ENCODE measurements at places on chromosomes 16 and 17. TPM values are rescaled to one million over a fixed set of nuclear protein-coding genes. Genes with fewer than 3 reads are reported as not detected.
A peak's percentile ranks its signal among the peaks of the same experiment; 100 is the strongest.

DNA sequence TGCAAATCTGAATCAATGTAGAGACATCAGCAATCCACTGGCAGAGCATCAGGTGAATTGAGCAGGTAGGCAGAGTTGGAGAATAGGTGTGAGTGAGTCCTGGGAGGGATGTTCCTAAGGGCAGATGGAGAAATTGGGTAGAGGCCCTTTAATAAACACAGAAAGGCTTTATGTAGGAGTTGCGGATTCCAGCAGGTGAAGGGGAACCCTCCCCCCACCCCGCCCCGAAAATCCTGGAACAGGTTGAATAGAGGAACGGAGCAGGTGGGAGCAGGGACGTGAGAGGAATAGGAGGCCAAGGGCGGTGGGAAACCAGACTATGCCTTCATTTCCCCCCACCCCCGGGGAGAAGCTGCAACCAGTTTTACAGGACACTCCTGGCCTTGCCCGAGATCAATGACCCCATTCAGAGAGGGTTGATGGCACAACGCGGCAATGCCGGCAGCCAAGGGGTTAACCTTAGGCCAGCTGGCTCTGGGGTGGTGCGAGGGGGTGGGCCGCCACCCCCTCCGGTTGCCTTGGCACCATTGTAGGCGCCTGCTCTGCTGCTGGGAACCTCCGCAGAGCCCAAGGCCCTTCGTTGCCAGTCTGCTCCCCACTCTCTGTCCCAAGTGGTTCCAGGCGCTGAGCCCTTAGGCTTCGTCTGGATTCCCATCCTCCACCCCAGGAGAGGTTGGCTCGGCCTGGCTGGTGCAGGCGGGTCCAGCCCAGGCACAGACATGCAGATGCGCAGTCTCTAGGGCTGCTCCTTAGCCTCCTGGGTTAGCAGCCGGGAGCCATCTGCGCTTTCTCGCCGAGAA is 814 bp upstream of the RUNDC3A start:
- DNase-seq: no peak

DNA sequence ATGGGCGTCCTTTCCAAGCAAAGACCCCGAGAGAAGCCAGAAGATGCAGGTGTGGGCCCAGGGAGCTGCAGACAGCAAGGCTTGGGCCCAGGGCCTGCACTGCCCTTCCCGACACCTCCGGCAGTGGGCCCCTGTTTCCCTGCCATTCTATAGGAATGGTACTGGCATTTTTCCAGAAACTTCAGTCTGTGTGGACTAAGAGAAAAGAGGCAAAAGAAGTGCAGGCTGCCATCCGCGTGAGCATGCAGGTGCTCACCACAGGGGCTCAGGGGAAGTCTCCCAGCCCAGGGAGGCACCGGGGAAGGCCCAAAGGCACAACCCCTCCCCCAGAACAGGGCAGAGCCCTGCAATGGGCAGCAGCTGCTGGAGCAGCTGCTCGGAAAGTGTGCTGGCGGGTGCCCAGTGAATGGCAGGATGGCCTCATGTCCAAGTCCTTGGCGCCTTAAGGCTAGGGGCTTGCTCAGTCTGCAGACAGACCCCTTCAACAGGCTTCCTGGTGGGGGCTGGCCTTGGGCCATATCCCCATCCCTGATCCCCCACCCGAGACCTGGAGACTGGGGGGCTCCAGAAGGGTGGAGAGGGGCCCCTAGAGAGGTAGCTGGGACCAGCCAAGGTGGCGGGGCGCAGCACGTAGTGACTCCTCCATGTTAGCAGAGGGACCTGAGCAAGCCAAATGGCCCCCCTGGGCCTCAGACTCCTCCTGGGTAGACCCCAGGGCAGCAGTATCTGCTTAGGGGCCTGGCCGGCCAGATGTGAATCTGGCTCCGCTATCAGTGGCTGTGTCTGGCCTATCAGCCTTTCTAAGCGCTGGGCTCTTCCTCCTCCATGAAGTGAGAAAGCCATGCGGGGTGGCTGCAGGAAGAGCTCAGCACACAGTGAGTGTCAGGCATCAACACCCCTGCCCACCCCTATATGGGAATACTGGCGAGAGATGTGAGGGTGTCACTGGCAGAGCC is 6.7 kb upstream of the TPPP3 start:
- no peak for DNase-seq

GRCh38 chr17:14353861-14354474 is 53.1 kb downstream of the HS3ST3B1 start:
- no peak for DNase-seq

GRCh38 chr17:6374761-6375312 is 60.1 kb downstream of the AIPL1 start:
- DNase-seq: peak; percentile 45

The ZFP1 gene
- 10.0 TPM for total RNA-seq

All from H4 (cell line).